Dermis microvascular lymphatic vessel endothelial cell (primary cell): ENCODE measurements at places on chromosomes 6 and 20.

- no peak for DNase-seq
These were observed 107.4 kb upstream of the FRMD1 start for GRCh38 chr6:168186438-168186837.

DNA sequence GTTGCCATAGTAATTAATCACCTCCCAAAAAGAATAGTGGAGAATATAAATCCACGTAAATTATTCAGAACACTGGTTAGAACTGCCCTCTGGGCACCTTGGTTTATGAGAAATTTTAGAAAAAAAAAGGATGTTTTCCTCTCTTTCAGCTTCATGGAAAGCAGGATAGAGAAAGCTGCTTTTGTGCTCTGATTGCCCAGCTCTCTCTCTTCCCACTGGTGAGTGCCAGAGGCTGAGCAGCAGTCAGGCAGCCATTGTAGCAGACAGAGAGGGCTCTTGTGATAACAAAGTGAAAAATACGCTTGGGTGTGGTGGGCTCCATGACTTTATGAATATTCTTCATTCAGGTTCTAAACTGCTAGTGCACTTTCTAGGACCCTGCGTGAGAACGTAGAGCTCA, 26.4 kb downstream of the SLC35F1 start:
- DNase-seq, result no peak

- DNase-seq, result no peak
These were observed 74.7 kb downstream of the FAM217A start for GRCh38 chr6:4004249-4004648.

GRCh38 chr6:1593286-1593957, 16.3 kb upstream of the FOXC1 start:
- DNase-seq, result no peak

GRCh38 chr20:48983423-48984400, 62.2 kb downstream of the ARFGEF2 start:
- peak; percentile 99 for DNase-seq

- DNase-seq, result no peak
These were observed 162.1 kb downstream of the MMUT start for GRCh38 chr6:49300911-49301310.

GRCh38 chr6:81614292-81614691, 138.2 kb downstream of the TENT5A start:
- peak; percentile 36 for DNase-seq

GRCh38 chr6:1787894-1788293, 178.2 kb downstream of the FOXC1 start:
- DNase-seq, result peak; percentile 89

DNA sequence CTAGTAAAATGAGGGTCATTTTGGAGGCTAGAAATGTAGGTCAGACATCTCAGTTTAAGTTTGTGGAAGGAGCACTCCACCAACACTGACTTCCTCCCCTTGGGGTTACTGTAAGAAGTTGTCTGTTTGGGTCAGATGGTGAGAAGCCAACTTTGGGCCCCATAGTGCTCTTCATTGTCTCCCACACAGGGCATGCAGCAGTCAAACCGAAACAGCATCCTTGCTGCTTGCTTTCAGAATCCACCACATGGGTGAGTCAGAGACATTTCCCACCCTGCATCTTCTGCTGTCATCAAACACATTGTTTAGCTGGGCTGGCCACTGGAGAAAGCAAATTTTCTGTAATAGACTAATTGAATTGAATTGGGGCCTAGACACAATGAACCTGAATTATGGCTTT, 16.8 kb downstream of the IL17F start:
- DNase-seq, result no peak

DNA sequence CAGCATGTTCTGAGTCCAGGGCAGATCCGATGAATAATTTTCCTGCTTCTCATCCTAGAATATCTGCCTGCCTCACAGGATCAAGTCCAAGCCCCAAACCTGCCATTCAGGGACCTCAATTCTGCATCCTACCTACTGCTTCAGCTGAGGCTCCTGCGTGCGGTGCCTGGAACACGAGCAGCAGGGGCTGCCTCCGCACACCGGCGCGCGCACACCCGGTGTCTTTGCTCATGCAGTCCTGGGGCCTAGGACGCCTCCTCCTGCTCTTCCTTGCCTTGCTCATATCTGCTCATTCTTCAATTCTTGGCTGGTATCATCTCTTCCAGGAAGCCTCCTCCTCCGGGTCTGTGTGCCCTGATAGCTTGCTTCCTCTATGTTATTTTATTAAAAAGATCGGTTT, 81.1 kb upstream of the AGPAT4 start:
- DNase-seq, result no peak

DNA sequence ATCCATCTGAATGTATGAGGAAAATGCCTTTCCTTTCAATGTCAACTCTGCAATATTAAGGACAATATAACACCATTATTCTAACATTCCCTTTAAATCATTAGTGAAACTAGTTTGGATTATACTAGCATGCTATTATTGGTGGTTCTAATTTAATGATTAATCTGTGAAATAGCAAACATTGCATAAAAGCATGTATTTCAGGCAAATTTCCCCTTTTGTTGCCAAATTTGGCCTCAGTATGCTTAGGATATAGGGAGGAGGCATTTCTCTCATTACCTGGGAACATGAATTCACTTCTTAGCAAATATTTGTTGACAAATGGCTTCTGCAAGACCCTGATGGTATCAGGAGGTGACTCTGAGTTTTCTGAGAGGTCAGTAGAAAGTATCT, 1.6 kb downstream of the TPMT start:
- DNase-seq, result no peak

DNA sequence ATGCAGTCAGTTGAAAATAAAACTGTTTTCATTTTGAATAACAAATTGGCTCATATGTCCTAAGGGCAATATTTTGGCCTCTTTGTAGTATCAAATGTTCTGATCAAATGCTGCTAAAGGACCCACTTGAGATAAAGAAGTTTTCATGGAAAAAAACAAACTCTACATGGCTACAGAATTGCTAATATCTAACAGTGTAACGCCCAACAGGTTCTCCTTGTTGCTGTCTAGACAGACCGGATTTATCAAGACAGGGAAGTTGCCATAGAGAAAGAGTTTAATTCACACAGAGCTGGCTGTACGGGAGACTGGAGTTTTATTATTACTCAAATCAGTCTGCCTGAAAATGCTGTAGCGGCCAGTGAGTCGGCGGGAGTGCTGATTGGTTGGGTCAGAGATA, 19.4 kb upstream of the MAN1A1 start:
- DNase-seq, result no peak

- DNase-seq, result no peak
These were observed 5.7 kb downstream of the OSBPL2 start for GRCh38 chr20:62243906-62244515.

DNA sequence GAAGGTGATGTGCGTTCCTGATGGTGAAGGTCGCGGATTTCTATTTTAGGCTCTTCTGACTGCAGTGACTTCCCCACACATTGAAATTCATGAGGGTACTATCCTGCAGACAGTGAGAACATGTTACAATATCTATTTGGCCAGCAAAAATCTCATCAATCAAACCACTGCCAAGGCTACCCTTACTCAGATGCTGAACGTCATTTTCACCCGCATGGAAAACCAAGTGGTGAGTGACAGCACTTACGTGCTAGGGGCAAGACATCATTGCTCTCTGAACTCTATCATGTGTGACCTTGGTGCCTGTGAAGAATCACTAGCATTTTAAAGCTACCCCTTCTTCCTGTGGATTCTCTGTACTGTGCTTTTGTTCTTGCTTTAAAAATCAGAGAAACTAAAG, 31.1 kb downstream of the ARFGEF2 start:
- DNase-seq, result no peak
